ENCODE measurements at places on chromosomes 11 and 22.

DNA sequence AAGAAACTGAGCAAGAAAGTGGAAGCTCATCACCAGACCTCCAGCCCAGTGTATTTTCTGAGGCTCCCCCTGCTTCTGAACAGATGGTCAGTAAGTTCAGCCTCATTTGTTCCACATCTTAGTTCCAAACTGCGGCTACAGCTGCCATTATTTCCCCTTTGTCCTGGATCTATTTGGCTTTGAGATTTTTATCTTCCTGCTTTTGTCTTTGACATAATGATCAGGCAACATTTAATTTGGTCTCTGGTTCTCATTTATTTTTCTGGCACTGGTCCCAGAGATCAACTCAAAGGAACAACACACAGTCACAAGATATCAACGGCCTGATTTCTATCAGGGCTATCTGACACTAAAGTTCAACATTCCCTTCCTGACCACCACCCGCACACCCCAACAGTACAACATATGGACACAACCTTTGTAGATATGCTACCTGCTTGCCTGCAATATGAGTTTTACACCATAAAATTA, 137.5 kb downstream of the FAM76B start:
- DNase-seq = no peak

- DNase-seq = no peak
These were observed 118.4 kb downstream of the KIAA1671 start for GRCh38 chr22:25070956-25071355.

- DNase-seq = no peak
These were observed 904 bp downstream of the C2CD3 start for GRCh38 chr11:74169738-74170458.

GRCh38 chr11:109769858-109770257, 323.3 kb upstream of the ZC3H12C start:
- DNase-seq = no peak

DNA sequence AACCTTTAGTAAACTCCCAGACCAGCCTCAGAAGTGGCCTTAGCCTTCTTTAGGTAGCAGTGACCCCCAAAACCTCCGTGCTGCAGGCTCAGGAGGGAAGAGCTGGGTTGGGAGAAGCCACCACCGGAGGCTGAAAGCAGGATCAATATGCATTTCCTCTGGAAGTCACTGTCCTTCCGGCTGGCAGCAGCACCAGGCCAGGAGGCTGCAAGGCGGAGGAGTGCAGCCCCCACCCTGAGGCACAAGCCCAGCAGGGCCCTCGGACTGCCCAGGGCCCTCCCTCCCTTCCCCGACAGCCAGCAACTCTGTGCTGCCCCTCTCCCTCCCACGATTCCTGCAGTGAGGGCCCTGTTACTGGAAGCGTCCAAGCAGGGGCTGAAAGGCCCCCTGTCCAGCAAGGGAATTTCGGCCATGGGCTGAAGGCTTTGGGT, 3.2 kb upstream of the NRXN2 start:
- no peak for DNase-seq

Measured in B cell (primary cell).